ENCODE measurements at places on chromosomes 5 and 9.

GRCh38 chr5:118692811-118693342 lies 295.5 kb downstream of the DTWD2 start:
- DNase-seq: no peak

GRCh38 chr5:92003806-92004205 lies 620.7 kb upstream of the ARRDC3 start:
- DNase-seq: no peak

DNA sequence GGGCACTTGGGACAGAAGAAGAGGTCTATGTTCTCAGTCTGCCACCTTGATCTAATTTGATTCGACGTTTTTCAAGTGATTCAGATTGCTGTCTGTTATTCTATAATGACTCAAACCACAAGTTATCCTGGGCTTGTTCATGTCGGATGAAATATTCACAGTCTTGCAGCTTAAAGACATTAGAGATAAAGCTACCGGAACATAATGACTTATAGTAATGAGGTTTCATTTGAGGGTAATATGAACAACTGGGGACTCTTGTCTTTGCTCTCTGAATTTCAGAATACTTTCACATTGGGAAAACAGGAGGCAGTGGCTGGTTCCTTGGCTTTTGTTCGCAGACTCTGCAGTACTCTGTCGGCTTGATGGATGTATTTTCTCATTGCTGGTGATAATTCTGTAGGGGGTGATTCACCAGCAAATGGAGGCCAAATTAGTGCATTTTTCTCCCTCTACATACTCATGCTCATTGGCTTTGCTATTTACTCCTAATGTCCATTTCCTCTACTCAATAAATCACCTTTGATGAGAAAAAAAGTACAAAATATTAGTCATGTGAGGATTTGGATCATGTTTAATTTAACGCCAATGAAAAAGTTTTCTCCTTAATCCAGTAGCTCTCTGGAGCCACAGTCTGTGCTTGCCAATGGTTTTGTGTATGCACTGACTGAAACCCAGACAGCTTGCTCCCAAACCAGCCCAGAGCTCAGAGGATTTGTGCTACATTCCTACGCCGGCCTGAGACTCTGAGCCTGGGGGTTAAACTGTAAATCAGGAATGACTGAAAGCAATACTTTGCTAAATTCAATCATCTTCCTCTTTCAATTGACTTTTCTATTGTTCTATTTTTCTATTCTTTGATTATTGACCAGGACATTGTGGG lies 154.7 kb upstream of the ANKH start:
- DNase-seq: no peak

- no peak for DNase-seq
Observed at GRCh38 chr9:22165144-22165543, 156.0 kb upstream of the CDKN2B start.

DNA sequence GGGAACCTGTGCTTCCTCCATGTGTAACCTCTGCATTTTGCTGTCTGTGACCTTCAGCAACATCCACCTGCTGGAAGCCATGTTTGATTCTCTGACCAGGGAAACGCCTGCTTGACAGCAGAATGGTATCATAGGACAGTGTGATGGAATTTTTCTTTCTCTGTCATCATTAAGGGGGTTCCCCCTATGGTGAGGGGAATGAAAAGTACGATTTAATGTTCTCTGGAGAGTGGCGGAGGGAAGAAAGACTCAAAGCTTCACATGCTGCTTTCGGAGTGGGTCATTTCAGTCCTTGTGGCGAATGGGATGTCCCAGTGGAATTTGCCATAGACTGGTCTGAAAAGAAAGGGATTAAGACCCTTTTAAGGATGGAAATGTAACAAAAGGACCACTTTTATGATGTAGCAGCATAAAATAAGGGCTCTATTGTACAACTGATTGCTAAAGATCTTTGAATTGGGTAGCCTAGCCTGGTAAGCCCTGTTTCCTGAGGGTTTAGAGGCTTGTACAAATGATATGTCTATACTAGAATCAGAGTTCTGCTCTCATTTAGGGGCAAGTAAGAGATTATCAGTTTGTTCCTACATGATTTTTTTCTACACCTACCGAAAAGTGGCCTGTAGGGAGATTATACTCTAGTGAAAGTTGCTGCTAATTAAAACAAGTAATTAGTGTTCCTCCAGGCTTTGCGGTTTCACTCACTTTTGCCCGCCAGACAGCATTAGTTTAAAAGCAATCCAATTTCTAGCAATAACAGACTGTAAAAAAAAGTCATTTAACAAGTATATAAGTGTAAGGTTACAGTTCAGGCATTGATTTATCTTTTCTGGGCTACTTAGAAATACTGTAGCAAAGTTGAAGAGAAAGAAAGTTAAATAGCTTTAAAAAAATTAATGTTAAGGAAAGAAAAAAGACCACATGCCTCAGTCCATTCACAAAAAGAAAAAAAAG lies 904.5 kb downstream of the NR2F1-AS1 start:
- DNase-seq: no peak

GRCh38 chr5:54593779-54594178 lies 76.2 kb downstream of the SNX18 start:
- DNase-seq: no peak

DNA sequence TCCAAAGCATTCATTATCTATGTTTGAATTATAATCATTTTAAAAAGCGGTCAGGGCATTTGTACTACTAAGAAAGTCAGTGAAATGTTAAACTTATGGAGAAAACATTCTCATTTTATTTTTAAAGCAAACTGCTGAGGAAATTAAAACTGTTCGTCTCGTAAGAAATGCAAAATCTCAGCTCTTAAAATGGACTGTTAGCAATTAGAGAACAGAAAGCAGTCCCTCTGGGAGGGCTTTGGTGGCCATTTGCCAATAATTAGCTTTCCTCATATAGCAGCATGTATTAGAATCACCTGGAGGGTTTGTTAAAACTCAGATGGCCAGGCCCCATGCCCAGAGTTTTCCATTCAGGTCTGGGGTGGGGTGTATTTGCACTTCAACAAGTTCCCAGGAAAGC lies 120.7 kb upstream of the RASEF start:
- DNase-seq: no peak

DNA sequence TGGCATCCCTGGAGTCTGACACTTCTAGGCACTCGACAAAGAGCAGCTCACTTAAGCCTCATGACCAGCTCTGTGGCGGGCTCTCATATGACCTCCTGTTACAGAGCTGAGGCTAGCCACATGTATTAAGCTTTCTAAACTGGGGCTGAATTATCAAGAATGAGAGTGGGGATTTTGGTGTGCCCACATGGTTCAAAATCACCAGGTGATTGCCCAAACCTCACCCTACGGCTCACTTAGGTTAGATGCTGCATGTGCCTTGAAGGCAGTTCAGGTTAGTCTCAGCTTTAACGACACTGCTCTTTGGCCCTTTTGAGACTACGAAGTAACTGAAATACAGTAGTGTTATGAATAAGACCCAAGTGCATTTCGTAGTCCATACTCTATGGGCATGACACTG lies 39.4 kb upstream of the SMIM32 start:
- DNase-seq: no peak

- no peak for DNase-seq
Observed at GRCh38 chr9:35540315-35540714, 50.4 kb downstream of the RUSC2 start.

DNA sequence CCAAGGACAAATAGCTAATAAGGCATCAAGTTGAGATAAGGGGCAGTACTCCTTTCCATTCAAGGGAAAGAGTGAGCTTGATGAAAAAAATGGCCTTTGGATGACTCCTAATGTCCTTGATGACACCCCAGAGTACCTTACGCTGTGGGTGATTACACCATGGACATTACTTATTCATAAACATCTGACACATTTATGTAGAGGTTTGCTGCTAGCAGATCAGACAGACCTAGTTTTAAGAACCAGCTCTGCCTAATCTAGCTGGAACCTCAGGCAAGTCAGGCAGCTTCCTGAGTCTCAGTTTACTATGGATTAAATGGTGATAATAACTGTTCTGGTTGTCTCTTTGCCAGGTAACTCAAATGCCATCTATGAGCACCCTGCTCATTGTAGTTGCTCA lies 2.8 kb downstream of the ALDOB start:
- DNase-seq: no peak

DNA sequence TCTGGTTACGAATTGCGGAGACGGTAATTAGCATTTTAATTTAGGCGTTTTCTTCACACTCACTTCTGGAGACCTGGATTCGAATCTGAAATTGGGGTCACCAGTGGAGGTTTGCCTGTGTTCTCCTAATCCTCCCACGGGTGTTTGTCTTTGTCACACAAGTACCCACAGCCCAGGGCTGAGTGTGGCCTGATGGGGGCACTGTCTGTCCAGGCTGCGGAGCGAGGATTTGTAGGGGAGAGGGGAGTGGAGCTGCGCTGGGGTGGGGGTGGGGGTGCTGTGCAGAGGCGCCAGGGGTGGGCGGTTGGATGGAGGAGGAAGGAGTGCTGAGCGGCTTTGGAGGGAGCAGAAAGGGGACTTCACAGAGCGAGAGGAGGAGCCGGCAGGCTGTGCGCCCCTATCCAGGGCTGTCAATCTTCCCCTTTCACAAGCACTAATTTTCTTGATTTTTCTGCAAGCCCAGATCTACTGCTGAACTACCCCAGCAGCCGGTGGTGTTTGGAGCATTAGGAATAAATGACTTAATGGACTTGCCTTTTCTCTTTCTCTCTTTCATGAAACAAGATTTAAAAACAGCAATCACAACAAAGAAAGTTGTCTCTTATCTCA lies 53.1 kb downstream of the TSPAN17 start:
- DNase-seq: no peak

DNA sequence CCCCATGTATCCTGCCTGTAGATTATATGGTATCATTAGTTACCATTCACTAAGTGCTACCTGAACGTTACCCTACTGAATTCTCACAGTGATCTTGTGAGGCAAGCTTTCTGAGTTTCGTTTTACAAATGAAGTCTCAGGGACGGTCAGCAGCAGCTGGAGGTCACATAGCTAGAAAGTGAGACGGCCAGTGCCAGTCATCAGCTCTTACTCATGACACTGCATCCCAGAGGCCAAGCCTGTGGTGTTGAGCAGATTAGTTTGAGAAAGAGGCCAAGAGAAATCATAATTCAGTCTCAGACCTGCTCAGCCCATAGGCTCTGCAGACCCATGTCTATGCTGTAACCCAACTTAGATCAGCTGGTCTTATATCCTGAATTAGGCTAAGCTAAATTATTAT lies 95.7 kb upstream of the EGFLAM start:
- DNase-seq: no peak

- DNase-seq: peak; percentile 44
Observed at GRCh38 chr5:8908055-8908683, 637.7 kb downstream of the SEMA5A start.

GRCh38 chr5:68215898-68216244 lies 315 bp downstream of the PIK3R1 start:
- no peak for DNase-seq

- DNase-seq: no peak
Observed at GRCh38 chr9:115923903-115924668, 229.5 kb upstream of the PAPPA start.

DNA sequence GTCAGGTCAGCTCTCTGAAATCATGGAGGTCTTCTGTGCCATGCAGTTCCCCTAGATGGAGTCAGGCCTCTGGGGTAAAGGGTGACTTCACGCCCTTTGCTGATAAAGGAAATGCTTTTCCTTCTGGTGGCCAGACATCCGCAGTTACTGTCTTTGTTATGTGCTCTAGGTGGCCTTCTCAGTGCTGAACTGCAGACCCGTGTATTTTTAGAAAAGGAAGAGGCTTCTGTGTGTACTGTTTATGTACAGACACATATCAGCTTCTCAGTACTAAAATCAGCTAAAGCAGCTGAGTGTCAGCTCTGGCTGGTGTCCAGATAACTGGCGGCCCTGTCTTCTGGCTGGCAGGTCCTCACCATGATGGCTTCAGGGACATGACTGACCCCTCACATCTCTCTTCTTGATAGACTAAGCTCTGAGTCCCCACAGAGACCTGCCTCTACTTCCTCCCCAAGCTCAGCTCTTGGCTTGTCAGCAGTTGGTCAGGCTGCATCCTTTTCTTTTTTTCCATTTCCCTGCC lies 75.3 kb downstream of the ARHGAP26 start:
- DNase-seq: no peak

GRCh38 chr5:104706600-104706999 lies 1144.0 kb upstream of the NUDT12 start:
- no peak for DNase-seq

- DNase-seq: peak; percentile 31
Observed at GRCh38 chr5:76960004-76960625, 7.3 kb downstream of the CRHBP start.

GRCh38 chr5:208449-209114 lies 9.4 kb downstream of the CCDC127 start:
- no peak for DNase-seq
